CD4-positive, alpha-beta T cell (primary cell): ENCODE measurements at places on chromosomes 13 and 19. TPM values are rescaled to one million over a fixed set of nuclear protein-coding genes. Genes with fewer than 3 reads are reported as not detected.

- DNase-seq = no peak
These were observed 14.7 kb downstream of the GARRE1 start for GRCh38 chr19:34269081-34269480.

Gene CAMSAP3
- total RNA-seq = 0.16 TPM

- DNase-seq = no peak
These were observed 6.1 kb upstream of the ECH1 start for GRCh38 chr19:38837656-38838121.

Gene RFXAP
- total RNA-seq = 6.0 TPM

Gene FOSB
- 422 TPM for total RNA-seq
